ENCODE measurements at places on chromosomes 7 and 10.

- DNase-seq = no peak
Measured at GRCh38 chr7:75565132-75565837, 73.2 kb downstream of the SPDYE5 start.

DNA sequence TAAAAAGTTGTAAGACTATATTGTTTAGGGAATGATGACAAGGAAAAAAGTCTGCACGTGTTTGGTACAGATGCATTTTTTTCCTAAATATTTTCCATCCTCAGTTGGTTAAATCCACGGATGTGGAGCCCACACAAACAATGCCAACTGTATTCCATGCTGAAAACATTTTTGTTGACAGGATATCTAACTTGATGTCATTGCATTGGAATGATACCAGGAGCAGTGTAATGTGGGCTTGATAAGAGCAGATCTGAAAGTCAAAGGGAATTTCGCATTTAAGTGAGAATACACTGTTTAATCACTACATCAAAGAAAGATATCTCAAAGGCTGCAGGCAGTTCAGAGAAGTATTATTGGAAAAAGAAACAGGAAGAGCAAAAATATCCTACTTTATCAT, 49.5 kb upstream of the TMEM140 start:
- DNase-seq = no peak

GRCh38 chr7:157020514-157021070, 10.1 kb upstream of the MNX1 start:
- DNase-seq = no peak

DNA sequence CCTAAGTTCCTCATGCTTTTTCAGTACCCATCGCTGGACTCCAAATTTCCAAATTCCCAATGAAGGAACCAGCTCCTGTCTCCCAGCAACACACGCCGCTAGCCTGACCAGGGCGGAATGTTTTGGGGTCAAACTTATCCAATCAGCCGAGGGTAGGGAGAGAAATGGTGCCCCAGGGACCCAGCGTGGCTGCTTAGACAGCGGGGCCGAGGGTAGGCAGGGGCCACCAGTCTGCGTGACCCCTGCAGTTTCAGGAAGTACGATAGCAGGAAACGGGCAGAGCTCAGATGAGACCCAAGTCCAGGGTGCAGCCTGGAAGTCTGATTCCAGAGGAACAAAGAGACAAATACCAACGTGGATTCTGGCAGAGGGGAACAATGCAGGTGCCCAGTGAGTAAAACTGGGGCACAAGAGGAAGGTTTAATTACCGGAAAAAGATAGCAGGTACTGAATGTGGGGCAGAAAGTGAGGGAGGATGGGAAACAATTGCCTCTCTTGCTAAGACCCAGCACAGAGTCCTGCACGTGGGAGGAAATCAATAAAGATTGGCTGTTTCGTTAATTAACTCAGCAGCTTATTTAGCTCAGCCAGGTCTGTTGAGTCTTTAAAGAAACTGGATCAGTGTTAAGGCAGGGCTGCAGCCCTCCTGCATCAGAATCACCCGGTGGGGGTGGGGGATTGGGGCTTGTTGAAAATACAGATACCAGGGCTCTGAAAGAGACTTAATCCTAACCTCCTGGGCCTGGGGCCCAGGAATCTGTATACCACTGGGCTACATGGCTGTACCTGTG, 50.4 kb upstream of the NFE2L3 start:
- no peak for DNase-seq

GRCh38 chr7:152341039-152341913, 94.5 kb downstream of the KMT2C start:
- DNase-seq = no peak

- no peak for DNase-seq
Measured at GRCh38 chr10:132175408-132175807, 11.3 kb upstream of the DPYSL4 start.

DNA sequence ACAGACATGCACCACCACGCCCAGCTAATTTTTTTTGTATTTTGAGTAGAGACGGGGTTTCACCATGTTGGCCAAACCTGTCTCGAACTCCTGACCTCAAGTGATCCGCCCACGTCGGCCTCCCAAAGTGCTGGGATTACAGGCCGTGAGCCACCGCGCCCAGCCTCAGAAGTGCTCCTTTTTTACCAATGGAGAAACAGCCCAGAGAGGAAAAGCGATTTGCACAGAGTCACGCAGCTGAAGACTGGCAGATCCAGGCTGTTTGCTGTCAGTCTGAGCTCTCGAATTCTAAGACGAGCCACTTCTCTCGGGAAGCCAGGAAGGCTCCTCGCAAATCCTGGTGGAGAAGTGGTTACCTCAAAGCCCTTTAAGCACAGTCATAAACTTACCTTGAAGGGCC, 57.4 kb upstream of the SDK1 start:
- DNase-seq = no peak

DNA sequence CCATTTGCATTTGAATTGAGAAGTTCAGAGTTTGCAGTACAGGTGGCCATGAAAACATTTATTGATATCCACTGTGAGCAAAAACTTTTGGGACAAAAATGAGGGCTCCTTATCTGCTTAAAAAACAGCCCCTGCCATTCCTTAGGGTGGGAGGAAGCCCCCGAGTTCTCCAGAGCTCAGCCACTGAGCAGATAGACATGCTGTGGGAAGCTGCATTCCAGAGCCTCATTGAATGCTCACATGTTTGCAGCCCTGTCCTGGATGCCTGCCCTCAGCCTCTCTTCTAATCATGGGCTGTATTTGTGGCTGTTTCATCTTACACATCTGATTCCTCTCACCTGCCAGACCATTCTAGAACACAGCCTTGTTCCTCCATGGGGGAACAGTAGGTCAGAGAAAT, 33.3 kb downstream of the PLPP4 start:
- no peak for DNase-seq

GRCh38 chr10:86472061-86472460, 49.5 kb downstream of the WAPL start:
- no peak for DNase-seq

- DNase-seq = no peak
Measured at GRCh38 chr10:71127773-71128172, 84.6 kb upstream of the UNC5B start.

- no peak for DNase-seq
Measured at GRCh38 chr7:982511-983003, 424 bp upstream of the CYP2W1 start.

GRCh38 chr10:132540456-132540855, 2.9 kb downstream of the INPP5A start:
- no peak for DNase-seq

GRCh38 chr7:71364551-71364950, 232.6 kb downstream of the GALNT17 start:
- no peak for DNase-seq

- DNase-seq = no peak
Measured at GRCh38 chr10:91885362-91886079, 23.8 kb downstream of the FGFBP3 start.
